Colonic mucosa (tissue), 4 donors: ENCODE measurements at places on chromosomes 3 and 15. TPM values are rescaled to one million over a fixed set of nuclear protein-coding genes. Genes with fewer than 3 reads are reported as not detected.

GRCh38 chr3:131081224-131081623 is 54.5 kb downstream of the NEK11 start:
- no peaks in the 10 kb centered on the region for H3K36me3 ChIP-seq
- H3K4me1 ChIP-seq: no peaks in the 10 kb centered on the region
- H3K27me3 ChIP-seq: no peaks in the 10 kb centered on the region
- H3K4me3 ChIP-seq: no peak overlapping the region
- no peak for DNase-seq

GRCh38 chr3:45035441-45036301 is 9.6 kb downstream of the CLEC3B start:
- H3K4me3 ChIP-seq: peak overlapping the region; percentile 29
- H3K27me3 ChIP-seq: no peaks in the 10 kb centered on the region
- H3K27ac ChIP-seq: no peak overlapping the region
- H3K4me1 ChIP-seq: peaks cover 8% of the 10 kb centered on the region

Gene PPP1R14D
- total RNA-seq: 137 TPM

DNA sequence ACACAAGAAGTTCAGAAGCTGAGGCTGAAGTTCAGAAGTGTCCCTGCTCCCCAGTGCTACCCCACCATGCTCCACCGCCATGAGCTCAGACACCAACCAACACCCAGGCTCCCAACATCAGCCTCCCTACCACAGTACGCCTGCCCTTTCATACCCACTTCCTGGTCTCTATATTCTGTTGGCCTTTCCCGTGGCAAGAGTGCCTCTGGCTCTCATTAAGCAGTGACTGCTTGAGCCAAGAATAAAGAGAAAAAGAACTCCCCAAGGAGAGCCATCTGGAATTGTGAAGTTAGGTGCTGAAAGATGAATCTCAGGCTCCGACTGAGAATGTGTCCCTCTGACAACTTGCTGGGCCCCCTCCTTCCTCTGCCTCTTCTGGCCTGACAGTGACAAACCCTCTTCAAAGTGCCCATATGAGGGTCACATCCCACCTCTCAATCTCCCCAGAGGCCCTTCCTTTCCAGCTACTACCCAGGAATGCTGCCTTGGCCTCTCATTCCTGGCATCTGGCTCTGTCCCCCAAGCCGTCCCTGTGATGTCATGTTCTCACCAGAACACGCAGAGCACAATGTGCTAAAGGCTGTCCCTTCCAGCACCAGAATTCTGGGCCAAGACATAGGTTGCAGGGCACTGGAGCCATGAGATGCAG is 306.8 kb downstream of the NTRK3 start:
- no peaks in the 10 kb centered on the region for H3K4me1 ChIP-seq
- H3K36me3 ChIP-seq: no peaks in the 10 kb centered on the region
- H3K27me3 ChIP-seq: no peaks in the 10 kb centered on the region
